ENCODE measurements at places on chromosomes 4 and X. TPM values are rescaled to one million over a fixed set of nuclear protein-coding genes. Genes with fewer than 3 reads are reported as not detected.

DNA sequence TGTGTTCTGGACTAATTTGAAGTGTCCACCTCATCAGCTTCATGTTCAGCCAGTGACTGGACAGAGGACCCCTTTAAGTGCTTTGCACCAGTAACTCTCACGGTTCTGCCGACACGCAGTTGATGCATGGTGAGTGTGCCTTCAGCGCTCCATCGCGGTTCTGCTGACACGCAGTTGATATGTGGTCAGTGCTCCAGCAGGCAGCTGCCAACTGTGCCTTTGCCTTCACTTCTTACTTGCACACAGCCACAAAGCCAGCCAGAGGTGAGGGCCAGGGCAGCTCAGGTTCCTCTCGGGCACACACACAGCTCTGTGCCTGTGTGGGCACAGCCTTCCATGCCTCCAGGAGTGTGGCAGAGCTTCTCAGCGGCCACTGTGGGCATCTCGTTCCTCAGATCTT, 12.4 kb downstream of the NKX1-1 start:
- no peak for DNase-seq

DNA sequence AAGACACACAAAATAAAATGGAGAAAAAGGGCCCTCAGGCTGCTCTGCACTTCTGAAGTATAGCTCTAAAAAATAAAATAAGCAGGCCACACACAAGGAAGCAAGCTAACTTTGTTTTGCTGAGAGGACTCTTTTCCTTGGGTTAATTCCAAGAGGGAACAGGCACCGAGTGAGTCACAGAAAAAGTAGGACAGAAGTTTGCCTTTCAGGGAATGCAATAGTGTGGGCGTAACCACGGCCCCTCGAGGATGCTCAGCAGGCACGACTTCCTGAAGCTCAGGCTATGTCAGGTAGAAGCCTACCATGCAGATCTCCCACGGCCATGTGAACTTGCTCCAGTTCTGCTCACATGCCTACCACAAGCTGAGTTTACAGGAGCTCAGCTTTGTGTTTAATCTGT, 22.1 kb downstream of the PPP1R2C start:
- no peak for DNase-seq

The BMPR1B gene
- not detected for total RNA-seq

- DNase-seq, result no peak
Measured at GRCh38 chrX:122087341-122087740, 1039.9 kb downstream of the GLUD2 start.

DNA sequence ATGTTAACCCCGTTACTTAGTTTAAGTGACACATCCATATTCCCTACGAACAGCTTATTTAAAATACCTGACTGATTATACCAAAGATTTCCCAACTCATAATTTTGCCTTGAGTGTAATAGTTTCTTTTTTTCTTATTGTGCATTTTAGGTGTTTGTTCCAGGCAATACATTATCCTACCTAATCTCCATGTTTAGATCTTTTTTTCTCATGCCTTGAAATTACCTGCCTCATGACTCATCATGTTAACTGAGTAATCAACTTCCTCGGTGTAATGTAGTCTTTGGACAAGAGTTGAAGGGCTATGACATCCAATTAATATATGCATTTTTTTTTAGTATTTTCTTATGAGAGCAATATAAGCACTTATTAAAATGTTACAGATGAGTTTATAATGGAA, 228.7 kb upstream of the ANKRD50 start:
- DNase-seq, result no peak

GRCh38 chrX:42869659-42870476, 91.9 kb upstream of the PPP1R2C start:
- DNase-seq, result no peak

The AKAP17A gene
- 119 TPM for total RNA-seq

- no peak for DNase-seq
Measured at GRCh38 chr4:87732033-87732765, 67.2 kb upstream of the IBSP start.

The RAB39B gene
- total RNA-seq, result 11.1 TPM

The RBM47 gene
- 47.2 TPM for total RNA-seq

The ARSD gene
- 0.97 TPM for total RNA-seq

DNA sequence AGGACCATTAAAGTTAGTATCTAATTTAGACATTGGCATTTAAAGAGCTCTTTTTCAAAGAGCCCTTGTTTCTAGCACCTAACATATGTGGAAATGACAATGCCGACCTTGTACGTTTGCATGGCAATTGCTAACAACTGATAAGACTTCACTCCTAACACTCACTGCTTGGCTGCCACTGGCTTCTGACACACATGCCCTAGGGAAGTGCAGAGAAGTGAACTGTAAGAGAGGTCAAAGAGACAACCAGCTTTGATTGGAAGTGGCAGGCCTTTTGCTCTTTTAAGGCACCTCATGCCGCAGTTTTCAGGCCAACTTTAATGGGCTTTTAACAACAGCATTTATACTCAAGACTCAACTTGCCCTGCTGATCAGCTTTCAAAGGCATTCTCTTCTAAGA, 158.4 kb downstream of the RAB28 start:
- no peak for DNase-seq

DNA sequence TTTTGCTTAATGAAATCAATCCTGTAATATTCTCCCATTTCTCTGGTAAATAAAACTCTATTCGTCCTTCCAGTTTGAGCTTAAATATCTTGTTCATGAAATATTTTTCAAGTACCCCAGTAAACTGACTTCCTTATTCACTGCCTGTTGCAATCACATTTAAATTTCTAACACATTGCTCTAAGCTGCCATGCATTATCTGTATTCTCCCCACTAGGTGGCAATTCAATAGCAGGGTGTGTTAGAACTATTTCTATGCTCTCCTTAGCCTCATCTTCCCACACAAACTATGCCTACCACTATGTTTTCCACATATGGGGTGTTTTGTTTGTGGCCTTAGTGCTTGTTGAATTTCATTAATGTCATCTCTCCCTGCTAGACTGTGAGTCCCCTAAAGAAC, 377.1 kb upstream of the HS3ST1 start:
- no peak for DNase-seq

Data from naive thymus-derived CD4-positive, alpha-beta T cell (primary cell).